ENCODE measurements at places on chromosomes 3 and 15. TPM values are rescaled to one million over a fixed set of nuclear protein-coding genes. Genes with fewer than 3 reads are reported as not detected.

GRCh38 chr15:63870043-63870394, 36.3 kb upstream of the HERC1 start:
- no peak for DNase-seq
- no peaks in the 10 kb centered on the region for H3K36me3 ChIP-seq
- H3K4me3 ChIP-seq, result no peak overlapping the region
- no peak overlapping the region for H3K27ac ChIP-seq
- no peaks in the 10 kb centered on the region for H3K27me3 ChIP-seq
- H3K4me1 ChIP-seq, result no peaks in the 10 kb centered on the region

DNA sequence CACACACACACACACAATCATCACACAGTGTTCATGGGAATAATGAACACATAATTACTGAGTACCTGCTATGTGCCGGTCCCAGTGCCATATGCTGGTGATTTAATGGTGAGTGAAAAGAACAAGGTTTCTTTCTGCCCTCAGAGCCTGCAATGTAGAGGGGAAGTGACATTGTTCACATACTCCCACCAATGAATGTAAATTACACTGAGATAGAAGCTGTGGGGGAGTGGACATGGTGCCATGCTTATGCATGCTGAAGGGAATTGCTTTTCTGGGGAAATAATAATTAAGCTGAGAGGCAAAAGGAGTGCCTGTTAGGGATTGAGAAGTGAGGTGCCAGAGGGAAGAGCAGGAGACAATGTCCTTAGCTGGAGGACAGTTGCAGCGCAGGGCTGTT, 175.1 kb downstream of the MFSD1 start:
- no peak overlapping the region for H3K4me3 ChIP-seq
- no peak for DNase-seq
- H3K27me3 ChIP-seq, result no peaks in the 10 kb centered on the region
- no peaks in the 10 kb centered on the region for H3K36me3 ChIP-seq
- H3K27ac ChIP-seq, result no peak overlapping the region

DNA sequence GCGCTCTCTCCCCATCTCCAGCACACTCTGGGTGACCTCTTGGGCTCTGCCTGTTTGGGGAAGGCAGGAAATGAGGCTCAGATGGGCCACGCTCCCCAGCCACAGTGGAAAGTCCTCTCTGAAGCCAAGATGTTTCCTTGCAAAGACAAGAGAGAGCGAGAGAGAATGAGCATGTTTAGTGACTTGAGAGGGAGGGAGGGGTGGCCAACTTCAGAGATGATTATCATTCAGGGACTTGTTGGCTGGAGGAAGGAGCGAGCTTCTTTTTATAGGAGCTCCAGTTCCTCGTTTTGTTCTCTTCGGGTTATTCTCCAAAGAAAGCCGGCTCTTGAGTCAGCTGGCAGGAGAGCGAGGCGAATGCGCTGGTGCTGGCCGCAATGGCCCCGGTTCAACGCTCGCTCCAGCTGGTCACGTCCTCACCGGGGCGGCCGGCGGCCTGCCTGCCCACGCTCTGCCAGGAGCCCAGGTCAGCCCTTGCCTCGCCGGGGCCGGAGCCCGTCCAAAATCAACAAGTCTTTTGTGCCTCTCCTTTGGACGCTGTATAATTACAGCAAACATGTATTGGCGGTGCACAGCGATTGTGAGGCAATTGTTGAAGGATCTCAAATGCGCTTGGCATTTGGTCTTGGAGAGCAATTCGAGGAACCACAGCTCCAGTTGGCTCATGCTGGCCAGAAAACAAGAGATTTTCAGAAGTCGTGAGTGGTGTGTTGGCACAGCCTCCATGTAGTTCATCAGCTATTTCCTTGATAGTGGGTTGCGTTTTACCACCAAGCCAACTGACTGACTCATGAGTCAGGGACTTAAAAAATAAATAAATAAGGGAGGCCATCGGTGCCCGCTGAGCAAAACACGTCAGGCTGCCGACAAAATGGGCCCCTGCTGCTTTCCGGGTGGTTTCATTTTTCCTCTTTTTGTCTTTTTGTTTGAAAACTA, 288.6 kb downstream of the UACA start:
- no peaks in the 10 kb centered on the region for H3K4me1 ChIP-seq
- no peak overlapping the region for H3K27ac ChIP-seq
- no peak overlapping the region for H3K4me3 ChIP-seq
- DNase-seq, result no peak
- no peaks in the 10 kb centered on the region for H3K27me3 ChIP-seq
- H3K36me3 ChIP-seq, result no peaks in the 10 kb centered on the region

DNA sequence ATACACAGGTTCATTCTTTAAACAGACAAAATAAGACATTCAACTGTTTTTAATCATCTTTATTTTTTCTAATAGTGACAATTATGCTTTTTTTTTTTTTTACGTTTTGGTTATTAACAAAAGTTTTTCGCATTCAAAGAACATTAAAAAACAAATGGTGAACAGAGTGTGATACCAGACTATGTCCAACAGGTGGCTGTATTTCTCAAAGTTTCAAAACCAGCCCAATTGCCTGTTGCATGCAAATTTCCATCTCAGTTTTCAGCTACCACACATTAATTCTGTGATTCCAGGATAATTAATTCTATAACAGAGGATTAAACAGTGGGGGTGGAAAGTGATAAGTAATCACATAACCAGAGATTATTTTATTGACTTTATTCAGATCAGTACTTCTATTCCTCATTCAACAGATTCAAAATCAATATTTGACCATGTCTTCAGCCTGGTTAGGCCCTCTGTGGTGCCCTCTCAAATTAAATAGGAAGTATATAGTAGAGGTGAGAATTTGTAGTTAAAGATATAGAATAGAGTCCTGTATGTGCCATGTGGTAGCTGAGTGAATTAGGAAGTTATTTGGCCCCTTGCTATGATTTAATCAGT, 122.2 kb upstream of the DCBLD2 start:
- peak; percentile 57 for DNase-seq
- H3K27me3 ChIP-seq, result no peaks in the 10 kb centered on the region
- no peaks in the 10 kb centered on the region for H3K4me1 ChIP-seq
- no peak overlapping the region for H3K4me3 ChIP-seq
- H3K36me3 ChIP-seq, result no peaks in the 10 kb centered on the region

- peaks cover 84% of the 10 kb centered on the region for H3K36me3 ChIP-seq
- H3K27ac ChIP-seq, result peak overlapping the region; percentile 65
- no peaks in the 10 kb centered on the region for H3K27me3 ChIP-seq
- H3K4me1 ChIP-seq, result no peaks in the 10 kb centered on the region
Measured at GRCh38 chr15:92949604-92950249, 49.6 kb downstream of the CHD2 start.

DNA sequence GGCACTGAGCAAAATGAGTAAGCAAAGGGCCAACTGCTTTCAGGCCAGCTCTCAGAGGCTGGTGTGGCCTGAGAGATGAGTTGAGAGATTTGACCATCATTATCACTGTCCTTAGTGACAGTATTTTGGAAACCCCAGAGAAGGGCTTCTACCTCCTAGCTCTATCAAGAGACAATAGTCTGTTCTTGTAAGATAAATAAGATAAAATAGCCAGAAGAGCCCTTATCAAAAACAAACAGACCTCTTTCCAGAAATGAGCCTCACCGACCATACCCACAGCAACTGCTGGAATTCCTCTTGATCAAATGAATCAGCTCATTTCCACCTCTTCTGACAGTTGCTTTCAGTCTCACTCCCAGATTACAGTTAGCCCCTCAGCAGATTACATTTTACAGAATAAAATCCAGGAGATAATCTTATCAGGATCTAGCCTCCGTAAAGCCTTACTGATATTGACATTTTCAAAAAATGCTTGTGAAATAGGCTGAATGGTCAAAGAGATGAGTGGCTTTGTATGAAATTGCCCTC, 4.5 kb downstream of the HDC start:
- H3K4me3 ChIP-seq, result no peak overlapping the region
- H3K4me1 ChIP-seq, result no peaks in the 10 kb centered on the region
- DNase-seq, result no peak
- no peaks in the 10 kb centered on the region for H3K36me3 ChIP-seq
- no peak overlapping the region for H3K27ac ChIP-seq
- no peaks in the 10 kb centered on the region for H3K27me3 ChIP-seq

- no peak overlapping the region for H3K4me3 ChIP-seq
- H3K27ac ChIP-seq, result no peak overlapping the region
- H3K4me1 ChIP-seq, result no peaks in the 10 kb centered on the region
- H3K36me3 ChIP-seq, result no peaks in the 10 kb centered on the region
Measured at GRCh38 chr3:133258358-133258757, 141.5 kb upstream of the BFSP2 start.

Gene GOLGA8N
- total RNA-seq, result 0.50 TPM

- peaks cover 30% of the 10 kb centered on the region for H3K4me1 ChIP-seq
- no peaks in the 10 kb centered on the region for H3K27me3 ChIP-seq
- peak overlapping the region; percentile 11 for H3K27ac ChIP-seq
- no peak for DNase-seq
- H3K36me3 ChIP-seq, result no peaks in the 10 kb centered on the region
Measured at GRCh38 chr3:184946917-184947316, 135.0 kb downstream of the VPS8 start.

DNA sequence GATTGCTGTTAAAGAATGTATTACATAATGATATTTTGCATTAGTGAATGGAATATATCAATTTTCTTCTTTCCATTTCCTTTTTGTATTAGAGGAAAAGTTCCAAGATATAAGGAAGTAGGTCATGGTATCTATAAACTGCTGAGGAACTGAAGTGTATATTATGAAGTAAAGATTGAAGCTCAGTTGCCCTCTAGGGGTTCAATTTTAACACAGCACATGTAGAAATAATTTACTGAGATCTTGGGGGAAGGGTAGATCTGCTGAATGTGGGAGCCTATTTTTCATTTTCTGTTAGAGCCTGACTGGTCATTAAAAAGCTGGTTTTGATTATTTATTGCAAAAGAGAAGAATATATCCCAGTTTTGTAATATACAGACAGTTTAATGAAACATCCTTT, 45.2 kb downstream of the CMC1 start:
- no peak overlapping the region for H3K4me3 ChIP-seq
- no peak overlapping the region for H3K27ac ChIP-seq
- H3K36me3 ChIP-seq, result no peaks in the 10 kb centered on the region
- H3K27me3 ChIP-seq, result no peaks in the 10 kb centered on the region
- DNase-seq, result peak; percentile 37

Gene FHIT
- 9.1 TPM for total RNA-seq

Gene NR2E3
- 0.62 TPM for total RNA-seq

DNA sequence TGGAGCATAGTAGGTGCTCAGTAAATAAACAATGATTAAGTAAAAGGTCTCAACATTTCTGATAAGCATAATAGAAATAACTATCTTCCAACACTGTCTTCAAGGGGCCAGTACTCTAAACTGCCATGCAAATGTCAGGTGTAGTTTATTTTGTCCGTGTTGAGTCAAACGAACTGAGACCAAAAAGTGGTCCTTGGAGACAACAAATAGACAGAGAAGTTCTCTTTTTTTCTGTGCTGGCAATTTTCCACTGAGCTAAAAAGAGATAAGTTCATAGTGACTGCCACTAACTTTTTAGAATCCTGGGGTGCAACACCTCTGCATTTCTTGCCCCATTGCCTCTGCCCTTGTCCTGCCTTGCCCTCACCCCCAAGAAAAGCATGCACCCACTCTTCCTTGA, 14.7 kb upstream of the MBNL1 start:
- no peak overlapping the region for H3K27ac ChIP-seq
- H3K4me3 ChIP-seq, result no peak overlapping the region
- H3K36me3 ChIP-seq, result no peaks in the 10 kb centered on the region
- DNase-seq, result no peak
- no peaks in the 10 kb centered on the region for H3K27me3 ChIP-seq
